NCI-H460 (cell line): ENCODE measurements at places on chromosomes 16 and 17. TPM values are rescaled to one million over a fixed set of nuclear protein-coding genes. Genes with fewer than 3 reads are reported as not detected.

The KRT20 gene
- total RNA-seq: not detected in 2 replicates

The WFIKKN2 gene
- not detected in 2 replicates for total RNA-seq

The PPP1R27 gene
- total RNA-seq: not detected in 2 replicates

The PRSS33 gene
- not detected in 2 replicates for total RNA-seq

The IGFBP4 gene
- 7.2 and 10.8 TPM in 2 replicates for total RNA-seq

The WFDC1 gene
- not detected in 2 replicates for total RNA-seq

The ZNF500 gene
- total RNA-seq: 6.2 and 7.0 TPM in 2 replicates

The ZSCAN10 gene
- 0.05 and 0.38 TPM in 2 replicates for total RNA-seq

The HBQ1 gene
- 1.5 and 2.4 TPM in 2 replicates for total RNA-seq

The DRC3 gene
- 0.40 and 0.63 TPM in 2 replicates for total RNA-seq

The RAMP2 gene
- total RNA-seq: 0.63 and 0.74 TPM in 2 replicates

The ALDH3A1 gene
- 403 and 460 TPM in 2 replicates for total RNA-seq

The FZD2 gene
- 1.7 and 2.0 TPM in 2 replicates for total RNA-seq

The TBC1D3I gene
- not detected in 2 replicates for total RNA-seq

The RND2 gene
- not detected in 2 replicates for total RNA-seq

The ARL16 gene
- 35.3 and 36.4 TPM in 2 replicates for total RNA-seq

The HS3ST6 gene
- 0.97 and 1.2 TPM in 2 replicates for total RNA-seq

The ACE gene
- total RNA-seq: 0.22 TPM in 1 of 2 replicates, not detected in the other

The SDR42E2 gene
- not detected in 2 replicates for total RNA-seq

The RASL10B gene
- total RNA-seq: 2.3 and 2.5 TPM in 2 replicates

The PROCA1 gene
- 3.4 and 3.6 TPM in 2 replicates for total RNA-seq

The RMI2 gene
- 9.6 and 11.2 TPM in 2 replicates for total RNA-seq

The DNASE1L2 gene
- total RNA-seq: 0.84 and 1.6 TPM in 2 replicates

The HES7 gene
- total RNA-seq: 9.0 and 9.4 TPM in 2 replicates

The CYLD gene
- 9.5 and 12.0 TPM in 2 replicates for total RNA-seq

The SSTR5 gene
- total RNA-seq: 0.40 TPM in 1 of 2 replicates, not detected in the other

The ZNF469 gene
- 2.9 and 3.7 TPM in 2 replicates for total RNA-seq

The HOXB6 gene
- 11.6 and 13.7 TPM in 2 replicates for total RNA-seq

The NAGS gene
- 0.25 and 0.58 TPM in 2 replicates for total RNA-seq

The ADAD2 gene
- total RNA-seq: not detected in 2 replicates

The DHRS7C gene
- total RNA-seq: not detected in 2 replicates

The SMG1 gene
- 30.7 and 34.4 TPM in 2 replicates for total RNA-seq

The KRTAP4-7 gene
- total RNA-seq: not detected in 2 replicates

The TBC1D26 gene
- total RNA-seq: 0.35 TPM in 1 of 2 replicates, not detected in the other

The TELO2 gene
- total RNA-seq: 7.8 and 8.1 TPM in 2 replicates

The CLEC3A gene
- total RNA-seq: not detected in 2 replicates

The HOXB4 gene
- total RNA-seq: 0.67 TPM in 1 of 2 replicates, not detected in the other

The CEP95 gene
- 25.9 and 39.1 TPM in 2 replicates for total RNA-seq

The TNK1 gene
- 3.5 and 3.9 TPM in 2 replicates for total RNA-seq

The VASN gene
- total RNA-seq: 5.1 and 7.2 TPM in 2 replicates

The CYTH1 gene
- 40.1 and 40.2 TPM in 2 replicates for total RNA-seq

The PGAP6 gene
- 29.6 and 34.7 TPM in 2 replicates for total RNA-seq

The STH gene
- total RNA-seq: not detected in 2 replicates

The KRTAP2-3 gene
- total RNA-seq: not detected in 2 replicates
